ENCODE measurements at places on chromosomes 6 and 20.

- DNase-seq: peak; percentile 88
These were observed 110.2 kb upstream of the RPS6KA2 start for GRCh38 chr6:166737261-166737660.

DNA sequence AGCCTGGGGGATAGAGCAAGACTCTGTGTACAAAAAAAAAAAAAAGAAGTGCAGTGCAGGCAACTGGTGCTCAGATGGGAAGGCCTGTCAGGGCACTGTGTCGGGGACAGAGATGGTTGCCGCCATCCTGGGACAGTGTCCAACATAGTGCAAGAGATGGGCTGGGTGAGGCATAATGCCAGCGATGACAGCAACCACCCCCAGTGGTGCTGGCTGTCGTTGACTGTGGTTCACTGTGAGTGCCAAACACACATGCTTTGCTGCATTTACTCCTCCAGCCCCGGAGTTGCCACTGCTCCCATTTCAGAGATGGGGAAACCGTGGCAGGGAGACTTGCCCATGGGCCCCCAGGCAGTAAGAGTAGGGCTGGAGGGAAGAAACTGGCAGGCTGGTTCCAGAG lies 5.2 kb upstream of the C20orf203 start:
- DNase-seq: no peak

GRCh38 chr20:53736757-53737395 lies 143.2 kb upstream of the ZNF217 start:
- peak; percentile 21 for DNase-seq

DNA sequence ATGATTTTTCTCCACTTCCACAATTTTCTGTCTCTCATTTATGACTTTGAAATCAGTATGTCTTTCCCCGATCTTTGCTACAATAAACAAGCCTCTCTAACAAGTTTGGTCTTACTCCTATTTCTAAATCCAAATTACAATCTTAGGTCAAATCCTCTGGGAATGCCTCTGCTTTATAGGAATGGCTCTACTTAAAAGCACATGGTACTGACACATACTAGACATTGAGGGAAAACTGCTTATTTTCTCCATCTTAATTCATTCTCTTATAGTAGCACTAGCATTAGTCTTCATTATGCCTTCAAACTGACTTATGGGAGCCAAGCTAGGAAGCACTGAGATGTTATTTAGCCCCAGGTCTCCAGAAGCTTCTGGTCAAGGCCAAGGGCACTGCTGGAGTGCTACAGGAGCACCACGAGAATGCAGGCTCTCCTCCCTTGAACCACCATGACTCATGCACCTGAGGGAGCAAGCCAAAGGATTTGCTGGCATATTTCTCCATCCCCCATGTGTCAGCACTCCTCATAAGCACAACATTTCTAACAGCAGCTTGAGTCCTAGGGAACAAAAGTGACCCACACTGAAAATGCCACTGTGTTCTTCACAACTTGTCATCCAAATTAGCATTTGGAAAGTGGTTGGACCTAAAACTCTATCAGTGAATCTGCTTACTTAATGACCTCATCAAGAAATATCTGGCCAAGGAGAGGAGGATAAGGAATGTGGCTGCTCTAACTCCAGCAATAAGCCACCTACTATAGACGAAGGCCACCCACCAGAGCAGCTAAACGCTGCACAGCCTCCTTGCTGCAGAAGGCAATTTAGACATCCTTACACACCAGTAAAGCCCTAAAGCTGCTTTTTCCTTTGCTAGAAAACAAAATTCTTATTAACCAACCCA lies 156.8 kb upstream of the KCNQ5 start:
- no peak for DNase-seq

DNA sequence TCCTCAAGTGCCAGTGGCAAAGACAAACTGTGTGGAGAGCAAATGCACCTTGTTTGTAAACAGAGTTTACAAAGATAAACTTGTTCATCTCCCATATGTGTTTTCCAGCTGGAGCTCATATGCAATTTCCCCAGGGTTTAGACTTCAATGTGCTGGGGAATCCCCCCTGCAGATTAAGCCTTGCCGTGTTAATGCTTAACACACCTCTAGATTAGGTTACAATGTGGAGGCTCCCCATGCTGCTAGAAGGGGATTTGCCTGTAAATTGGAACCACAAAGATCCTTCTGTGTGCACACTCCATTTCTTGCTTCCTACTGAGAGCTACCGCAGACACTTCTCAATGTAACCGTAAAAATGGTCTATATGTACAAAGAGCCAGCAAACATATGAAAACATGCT lies 263.1 kb downstream of the TBX18 start:
- no peak for DNase-seq

DNA sequence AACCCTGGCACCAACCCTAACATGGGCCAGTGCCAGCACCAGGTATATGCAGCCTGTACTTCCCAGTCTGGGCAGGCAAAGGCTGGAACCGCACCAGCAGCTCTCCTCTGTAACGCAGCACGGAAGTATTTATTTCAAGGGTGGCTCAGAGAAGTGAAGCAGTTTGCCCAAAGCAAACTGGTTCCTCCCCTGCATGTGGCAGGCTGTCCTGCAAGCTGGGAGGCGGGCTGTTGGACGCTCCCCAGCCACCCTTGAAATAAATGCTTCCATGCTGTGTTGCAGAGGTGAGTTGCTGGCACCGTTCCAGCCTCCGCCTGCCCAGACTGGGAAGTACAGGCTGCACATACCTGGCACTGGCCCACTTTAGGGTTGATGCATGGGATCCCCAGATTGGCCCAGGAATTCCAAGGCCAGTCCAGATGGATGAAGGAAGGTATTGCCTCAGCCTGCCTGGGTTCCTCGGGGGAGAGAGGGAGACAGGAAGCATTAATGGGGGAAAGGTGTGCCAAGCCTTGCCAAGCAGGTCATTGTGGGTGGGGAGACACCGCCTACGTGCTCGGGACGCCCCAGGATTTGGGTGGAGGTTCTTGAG lies 49.8 kb downstream of the PPARD start:
- peak; percentile 26 for DNase-seq

DNA sequence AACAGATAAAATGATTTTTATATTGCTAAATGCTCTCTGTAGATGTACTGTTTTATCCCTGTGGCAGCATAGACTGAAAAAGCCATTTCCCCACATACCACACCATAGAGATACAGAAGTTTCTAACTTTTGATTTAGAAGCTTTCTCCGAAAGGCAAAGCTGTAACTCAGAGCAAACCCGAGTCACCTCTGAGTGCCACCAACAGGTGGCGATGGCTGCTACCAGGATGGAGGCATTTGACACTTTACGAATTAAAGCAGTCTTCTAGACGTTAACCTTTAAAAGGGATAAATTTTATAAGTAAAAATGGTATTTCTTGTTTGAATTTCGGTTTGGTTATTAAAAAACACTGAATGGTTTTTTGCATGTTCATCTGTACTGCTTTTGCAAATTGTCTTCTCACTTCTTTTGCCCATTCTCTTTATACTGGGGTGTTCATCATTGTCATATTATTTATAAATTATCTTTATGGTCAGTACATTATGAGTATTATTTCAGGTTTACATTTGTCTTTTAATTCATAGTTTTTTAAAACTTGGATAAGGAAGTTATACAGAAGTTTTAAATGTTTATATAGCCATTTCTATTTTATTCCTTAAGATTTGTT lies 201.0 kb upstream of the CEP162 start:
- no peak for DNase-seq

DNA sequence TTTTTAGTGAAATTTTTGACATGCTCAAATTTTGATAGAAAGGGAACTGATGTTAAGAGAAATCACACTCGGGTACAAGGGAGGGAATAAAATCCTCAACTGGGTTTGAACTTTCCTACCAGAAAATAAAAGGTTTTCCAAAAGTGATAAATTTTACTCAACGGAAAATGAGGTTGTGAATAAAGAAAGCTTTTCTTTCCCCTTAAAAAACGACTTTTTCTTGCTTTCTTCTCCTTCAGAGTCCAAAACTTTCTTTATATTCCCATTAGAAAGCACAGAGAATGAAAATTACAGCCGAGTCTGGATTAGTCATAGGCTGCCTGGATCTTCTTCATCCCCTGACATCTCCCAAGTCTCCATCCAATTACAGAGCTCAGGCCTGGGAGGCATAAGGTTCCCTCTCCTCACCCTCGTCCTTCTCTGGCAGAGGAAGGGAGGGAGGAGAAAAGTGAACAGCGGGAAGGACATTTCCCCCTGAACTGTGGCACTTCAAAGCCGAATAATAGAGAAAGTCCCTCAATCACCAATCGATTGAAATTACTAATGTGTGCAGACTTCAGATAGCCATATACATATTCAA lies 28.1 kb upstream of the QKI start:
- no peak for DNase-seq

DNA sequence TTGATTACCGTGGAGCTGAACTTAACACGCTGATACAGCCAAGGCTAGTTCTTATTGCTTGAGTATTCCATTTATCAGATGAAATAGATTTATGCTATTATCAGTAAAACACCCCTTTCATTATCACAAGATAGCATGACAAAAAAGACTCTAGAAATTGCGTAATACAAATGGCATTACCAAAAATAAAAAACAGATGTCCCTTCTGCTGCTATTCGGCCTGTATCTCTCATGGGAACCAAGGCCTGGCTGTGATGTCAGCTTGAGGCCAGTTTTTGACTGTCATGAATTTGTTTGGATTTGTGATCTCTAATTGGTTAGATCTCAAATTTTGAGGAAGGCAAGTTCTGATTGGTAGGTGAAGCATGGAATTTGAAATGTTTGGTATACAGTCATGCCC lies 25.2 kb downstream of the MEI4 start:
- DNase-seq: no peak

All from NCI-H1417 (cell line).